ENCODE measurements at places on chromosomes 16 and 17. TPM values are rescaled to one million over a fixed set of nuclear protein-coding genes. Genes with fewer than 3 reads are reported as not detected.

- no peak for DNase-seq
Observed at GRCh38 chr16:86046667-86047270, 147.8 kb downstream of the IRF8 start.

- no peak for DNase-seq
Observed at GRCh38 chr17:32546031-32546444, 59.2 kb downstream of the CDK5R1 start.

- DNase-seq = peak; percentile 69
Observed at GRCh38 chr17:76262732-76263344, 2.3 kb upstream of the UBALD2 start.

- no peak for DNase-seq
Observed at GRCh38 chr17:50326831-50327364, 19.0 kb upstream of the XYLT2 start.

DNA sequence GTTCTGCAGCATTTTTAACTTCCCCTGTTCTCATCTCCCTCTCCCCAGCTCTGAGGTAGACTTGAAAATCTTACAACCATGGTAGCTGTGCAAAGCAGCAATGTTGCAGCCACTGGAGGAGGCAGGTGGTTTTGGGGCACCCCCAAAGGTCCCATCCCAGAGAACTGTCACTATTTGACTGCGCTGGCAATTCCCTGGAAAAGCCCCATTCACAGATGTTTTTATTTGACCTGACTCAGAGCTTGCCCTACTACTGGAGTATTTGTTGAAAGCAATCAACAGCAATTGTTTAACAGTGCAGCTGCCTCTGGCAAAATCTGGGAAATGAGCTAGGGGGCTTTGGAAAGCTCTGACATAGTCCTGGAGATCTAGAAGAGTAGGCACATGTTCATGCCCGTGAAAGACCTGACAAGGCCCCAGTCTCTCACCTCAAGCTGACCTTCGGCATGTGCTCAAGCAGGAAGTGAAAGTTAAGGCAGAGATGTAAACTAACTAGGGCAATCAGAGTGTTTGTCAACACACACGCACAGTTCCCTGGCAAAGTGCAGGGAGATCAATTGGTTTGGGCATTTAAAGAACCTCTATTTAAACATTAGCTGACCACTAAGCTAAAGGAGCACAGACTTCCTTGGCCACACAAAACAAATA lies 19.7 kb upstream of the PIK3R5 start:
- DNase-seq = no peak

DNA sequence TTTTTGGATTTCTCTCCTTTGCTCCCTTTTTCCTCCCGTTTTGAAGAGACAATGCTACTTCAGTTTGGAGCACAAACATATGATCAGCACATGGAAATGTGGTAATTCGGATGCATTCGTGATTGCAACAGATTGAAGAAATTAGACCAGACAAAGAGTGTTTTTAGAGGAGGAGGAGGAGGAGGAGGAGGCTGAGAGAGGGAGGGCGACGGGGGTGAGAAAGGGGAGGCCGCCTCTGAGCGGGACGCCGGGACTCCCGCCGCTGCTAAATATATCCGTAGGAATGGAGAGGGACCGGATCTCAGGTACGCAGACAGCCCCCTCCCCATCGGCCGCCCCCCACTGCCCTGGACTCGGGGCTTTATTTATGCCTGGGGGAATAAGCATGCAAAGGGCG lies 179.3 kb downstream of the SEC14L1 start:
- DNase-seq = peak; percentile 41

DNA sequence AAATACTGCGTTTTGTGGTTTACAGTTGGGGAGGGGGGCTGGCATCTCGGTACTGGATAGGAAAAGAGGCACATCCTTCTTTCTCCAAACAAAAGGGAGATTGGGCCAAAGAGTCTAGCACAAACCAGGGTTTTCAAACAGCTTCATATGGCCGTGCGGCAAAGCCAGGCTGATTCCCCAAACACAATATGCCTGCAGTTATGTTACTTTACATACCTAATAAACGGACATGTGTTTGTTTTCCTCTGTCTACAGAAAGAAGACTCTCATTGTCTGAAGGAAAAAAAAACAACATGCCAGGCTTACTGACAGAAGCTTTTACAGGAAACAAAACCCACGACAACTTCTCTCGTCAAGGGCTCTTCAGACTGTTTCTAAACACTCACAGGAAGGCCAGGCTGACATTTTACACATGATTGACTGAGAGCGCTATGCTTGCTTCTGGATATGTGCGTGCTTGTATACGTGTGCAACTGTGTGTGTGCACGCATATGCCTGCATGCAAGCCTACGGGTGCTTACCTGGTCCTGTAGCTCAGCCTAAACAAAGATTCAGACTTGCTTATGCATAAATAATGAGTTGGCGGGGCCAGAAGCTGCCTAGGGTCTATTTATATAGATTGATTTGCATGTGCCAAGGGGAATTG lies 461.0 kb upstream of the C16orf82 start:
- DNase-seq = no peak

GRCh38 chr17:29844339-29845048 lies 85.5 kb downstream of the SSH2 start:
- no peak for DNase-seq

DNA sequence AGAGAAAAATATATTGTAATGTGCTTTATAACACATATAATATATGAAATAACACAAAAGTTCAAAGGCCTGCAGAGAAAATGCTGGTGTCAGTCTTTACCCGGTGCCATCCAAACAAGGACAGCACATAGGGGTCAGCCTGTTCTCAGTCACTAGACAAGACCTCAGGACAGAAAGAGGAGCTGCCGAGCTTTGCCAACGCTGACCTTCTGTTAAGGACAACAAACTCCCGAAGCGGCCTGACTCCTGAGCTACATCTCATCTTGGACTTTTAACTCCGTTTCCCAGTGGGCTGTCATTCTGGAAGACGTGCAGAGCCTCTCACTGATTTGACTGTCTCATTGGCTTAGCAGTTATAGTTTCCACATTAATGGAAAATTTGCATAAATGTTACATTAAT lies 6.9 kb downstream of the ELAC2 start:
- no peak for DNase-seq

DNA sequence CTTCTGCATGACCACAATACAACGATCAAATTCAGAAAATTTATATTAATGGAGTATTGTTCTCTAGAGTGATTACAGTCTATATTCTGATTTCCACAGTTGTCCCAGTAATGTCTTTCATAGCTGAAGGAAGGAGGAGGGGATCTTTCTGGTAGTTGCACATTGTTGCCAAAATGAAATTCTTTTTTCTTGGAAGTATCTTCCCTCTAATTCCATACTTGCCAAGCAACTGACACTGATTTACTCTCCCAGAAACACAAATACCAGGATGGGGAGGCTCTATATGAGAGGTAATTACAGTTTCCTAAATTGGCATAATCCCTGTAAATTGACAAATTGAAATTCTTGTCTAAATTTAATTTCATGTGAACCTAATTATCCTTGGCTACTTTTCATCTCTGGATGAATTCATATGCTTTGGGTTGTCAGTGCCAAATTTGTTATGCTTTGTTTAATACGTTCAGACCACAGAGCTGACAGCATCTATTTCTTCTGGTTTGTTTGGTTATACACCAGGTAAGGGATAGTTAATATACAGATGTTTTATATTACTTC lies 30.0 kb downstream of the NOL11 start:
- no peak for DNase-seq

DNA sequence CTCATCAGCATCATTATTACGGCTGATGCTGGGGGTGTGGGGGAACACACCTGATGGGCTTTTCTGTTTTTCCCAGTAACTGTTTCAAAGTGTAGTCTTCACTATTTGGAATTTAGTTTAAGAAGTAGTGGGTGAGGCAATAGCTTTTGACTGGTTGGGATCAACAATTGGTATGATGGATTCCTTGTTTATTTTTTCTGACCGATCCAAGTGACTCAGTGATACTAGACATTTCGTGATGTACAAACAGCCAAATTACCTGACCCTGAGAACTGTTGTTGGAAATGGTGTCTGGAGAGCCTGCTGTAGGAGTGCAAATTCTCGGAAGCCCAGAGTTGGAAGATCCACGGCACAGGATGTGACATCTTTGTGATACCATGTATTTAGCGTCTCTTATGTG lies 204.2 kb downstream of the PRKCA start:
- no peak for DNase-seq

DNA sequence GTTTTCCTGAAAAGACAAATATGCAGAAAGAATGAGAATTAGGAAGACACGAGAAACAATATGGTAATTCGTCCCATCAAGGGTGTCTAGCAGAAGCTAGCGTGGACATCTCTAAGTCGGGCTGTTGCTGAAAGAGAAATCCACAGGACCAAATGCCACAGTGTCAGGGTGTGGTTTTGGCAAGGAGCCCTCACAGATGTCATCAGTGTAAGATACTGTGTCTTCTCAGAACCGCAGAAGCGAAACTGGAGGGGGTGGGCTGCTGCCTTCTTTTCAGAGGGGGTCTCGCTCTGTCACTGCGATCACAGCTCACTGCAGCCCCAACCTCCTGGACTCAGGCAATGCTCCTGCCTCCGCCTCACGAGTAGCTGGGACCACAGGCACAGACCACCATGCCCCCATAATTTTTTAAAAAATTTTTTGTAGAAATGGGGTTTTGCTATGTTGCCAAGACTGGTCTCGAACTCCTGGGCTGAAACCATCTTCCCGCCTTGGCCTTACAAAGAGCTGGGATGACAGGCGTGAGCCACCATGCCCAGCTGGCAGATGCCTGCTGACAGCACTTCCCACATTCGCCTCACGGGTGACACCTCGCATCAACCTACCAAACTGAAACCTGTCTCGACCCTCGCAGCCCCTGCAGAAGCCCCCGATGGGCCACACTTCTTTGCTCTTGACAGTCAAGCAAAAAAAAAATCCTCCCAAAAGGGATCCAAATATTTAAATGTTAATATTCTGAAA lies 26.2 kb downstream of the TRAP1 start:
- peak; percentile 66 for DNase-seq

GRCh38 chr17:32323811-32324491 lies 18.0 kb downstream of the C17orf75 start:
- DNase-seq = no peak

DNA sequence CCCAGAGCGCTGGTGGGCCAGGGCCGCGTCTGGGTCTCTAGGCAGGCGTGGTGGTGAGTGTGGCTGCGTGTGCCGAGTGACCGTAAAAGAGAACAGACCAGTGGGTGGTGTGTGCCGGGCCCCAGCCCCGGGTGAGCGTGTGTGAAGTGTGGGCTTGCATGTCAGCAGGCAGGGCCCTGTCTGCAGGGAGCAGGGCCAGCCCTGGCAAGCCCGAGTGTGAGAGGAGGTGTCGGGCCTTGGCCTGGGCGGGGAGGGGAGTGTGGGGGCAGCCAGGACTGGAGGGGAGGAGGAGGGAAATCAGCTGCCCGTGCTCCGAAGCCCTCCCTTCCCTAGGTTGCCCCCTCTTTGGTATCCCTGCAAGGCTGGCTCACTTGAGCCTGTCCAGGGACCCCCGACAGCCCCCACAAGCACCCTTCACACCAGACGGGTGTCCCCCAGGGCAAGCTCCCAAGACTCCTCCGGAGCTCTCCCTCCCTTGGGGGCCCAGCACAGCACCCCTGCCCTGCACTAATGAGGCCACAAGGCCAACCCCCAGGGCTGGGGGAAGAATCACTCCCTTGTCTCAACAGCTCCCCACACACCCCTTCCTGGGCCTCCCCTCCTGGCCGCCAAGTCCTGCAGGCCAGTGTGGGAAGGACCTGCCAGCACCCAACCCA lies 1.9 kb downstream of the USH1G start:
- DNase-seq = no peak

DNA sequence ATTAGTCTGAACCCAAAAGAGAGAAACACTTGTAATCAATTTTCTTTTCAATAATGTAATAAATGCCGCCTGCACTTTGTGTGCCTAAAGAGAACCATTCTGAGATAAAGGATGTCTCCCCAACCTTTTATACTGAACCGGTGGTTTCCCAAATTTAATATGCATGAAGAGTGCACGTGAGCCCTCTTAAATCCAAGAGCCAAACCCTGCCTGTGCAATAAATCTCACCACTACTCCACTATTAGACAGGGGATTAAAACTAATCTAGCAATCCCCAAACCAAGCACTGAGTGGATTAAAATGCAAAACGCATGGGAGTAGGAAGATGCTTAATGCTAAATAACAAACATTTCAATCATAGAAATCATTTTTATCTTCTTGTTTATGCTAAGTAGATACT lies 351.0 kb upstream of the PSMD7 start:
- no peak for DNase-seq

- no peak for DNase-seq
Observed at GRCh38 chr17:65742403-65743307, 181.2 kb upstream of the AXIN2 start.

Gene GP1BA
- total RNA-seq = not detected

Gene NACA2
- not detected for total RNA-seq

Gene CDH11
- total RNA-seq = 14.2 TPM

Gene PHAF1
- 40.0 TPM for total RNA-seq

Measured in gastrocnemius medialis (tissue), 4 donors.